ENCODE measurements at places on chromosomes 13 and 19. TPM values are rescaled to one million over a fixed set of nuclear protein-coding genes. Genes with fewer than 3 reads are reported as not detected.

- no peak for DNase-seq
Measured at GRCh38 chr13:21573920-21574712, 29.9 kb downstream of the MICU2 start.

DNA sequence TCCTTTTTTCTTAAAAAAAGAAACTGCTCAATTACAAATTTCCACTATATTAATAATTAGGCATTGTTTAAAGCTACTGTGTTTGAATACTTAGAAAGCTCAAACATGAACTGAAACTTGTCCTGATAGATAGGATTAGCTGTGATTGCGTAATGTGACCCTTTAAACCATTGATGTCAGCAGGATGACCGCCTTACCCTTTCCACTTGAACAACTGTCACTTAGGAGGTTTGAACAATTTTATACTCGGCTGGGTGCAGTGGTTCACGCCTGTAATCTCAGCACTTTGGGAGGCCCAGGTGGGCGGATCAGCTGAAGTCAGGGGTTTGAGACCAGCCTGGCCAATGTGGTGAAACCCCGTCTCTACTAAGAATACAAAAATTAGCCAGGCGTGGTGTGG is 2.9 kb downstream of the LAMP1 start:
- peak; percentile 19 for DNase-seq

The KANK2 gene
- total RNA-seq = 435 TPM

The ZNF208 gene
- 3.6 TPM for total RNA-seq

The CPB2 gene
- total RNA-seq = not detected

- DNase-seq = no peak
Measured at GRCh38 chr13:74573654-74574053, 439.4 kb upstream of the KLF12 start.

The CFD gene
- 18.8 TPM for total RNA-seq

The GIPC3 gene
- under 0.01 TPM for total RNA-seq

GRCh38 chr19:7850000-7850813 is 20.2 kb downstream of the EVI5L start:
- DNase-seq = no peak

GRCh38 chr13:19838865-19839275 is 24.6 kb downstream of the ZMYM5 start:
- peak; percentile 51 for DNase-seq

The CFAP97D2 gene
- total RNA-seq = not detected

DNA sequence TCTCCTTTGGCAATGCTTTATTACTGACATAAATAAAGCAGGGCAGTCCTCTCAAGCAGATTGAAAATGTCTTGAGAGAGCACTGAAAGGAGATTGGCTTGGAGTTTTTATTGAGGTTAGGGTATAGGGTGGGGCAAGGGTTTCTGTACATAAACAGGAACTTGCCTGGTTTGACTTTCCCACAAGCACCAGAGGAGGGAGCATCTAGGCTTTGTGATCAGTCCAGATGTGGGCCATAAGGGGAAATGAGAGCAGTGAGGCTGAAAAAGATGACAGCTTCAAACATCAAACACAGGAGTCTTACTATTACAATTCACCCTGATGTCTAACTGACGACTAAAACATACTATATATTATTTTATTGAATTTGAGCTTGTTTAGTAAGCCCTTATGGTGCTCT is 260.9 kb downstream of the MTUS2 start:
- no peak for DNase-seq

The ZNF497 gene
- total RNA-seq = 2.5 TPM

The ZNF563 gene
- total RNA-seq = 5.3 TPM

DNA sequence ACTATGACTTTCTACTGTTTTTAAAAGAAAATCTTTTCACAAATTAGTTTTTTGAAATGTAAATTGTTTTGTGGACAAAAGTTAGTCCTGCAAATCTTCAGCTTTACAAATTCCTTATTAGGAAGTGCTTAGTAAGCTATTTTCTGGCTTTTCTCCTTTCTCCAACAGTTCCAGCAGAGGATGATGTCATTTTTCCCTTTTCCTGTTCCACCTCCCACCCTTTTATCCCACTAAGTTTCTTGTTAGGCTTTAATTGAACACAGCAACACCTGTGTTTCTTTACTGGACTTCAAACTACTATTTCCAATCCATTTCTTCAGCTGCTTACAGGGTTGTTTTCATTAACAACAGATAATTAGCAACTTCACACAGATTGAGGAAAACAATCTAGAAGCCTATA is 389.2 kb downstream of the NDFIP2 start:
- peak; percentile 36 for DNase-seq

The CCDC169 gene
- 3.3 TPM for total RNA-seq

- DNase-seq = peak; percentile 11
Measured at GRCh38 chr13:70310396-70311119, 202.3 kb upstream of the KLHL1 start.

- DNase-seq = no peak
Measured at GRCh38 chr19:33471111-33471996, 50.2 kb downstream of the PEPD start.

GRCh38 chr19:41649827-41650226 is 23.0 kb upstream of the CEACAM4 start:
- no peak for DNase-seq

The ADGRE3 gene
- total RNA-seq = not detected

The FAM216B gene
- 0.26 TPM for total RNA-seq

DNA sequence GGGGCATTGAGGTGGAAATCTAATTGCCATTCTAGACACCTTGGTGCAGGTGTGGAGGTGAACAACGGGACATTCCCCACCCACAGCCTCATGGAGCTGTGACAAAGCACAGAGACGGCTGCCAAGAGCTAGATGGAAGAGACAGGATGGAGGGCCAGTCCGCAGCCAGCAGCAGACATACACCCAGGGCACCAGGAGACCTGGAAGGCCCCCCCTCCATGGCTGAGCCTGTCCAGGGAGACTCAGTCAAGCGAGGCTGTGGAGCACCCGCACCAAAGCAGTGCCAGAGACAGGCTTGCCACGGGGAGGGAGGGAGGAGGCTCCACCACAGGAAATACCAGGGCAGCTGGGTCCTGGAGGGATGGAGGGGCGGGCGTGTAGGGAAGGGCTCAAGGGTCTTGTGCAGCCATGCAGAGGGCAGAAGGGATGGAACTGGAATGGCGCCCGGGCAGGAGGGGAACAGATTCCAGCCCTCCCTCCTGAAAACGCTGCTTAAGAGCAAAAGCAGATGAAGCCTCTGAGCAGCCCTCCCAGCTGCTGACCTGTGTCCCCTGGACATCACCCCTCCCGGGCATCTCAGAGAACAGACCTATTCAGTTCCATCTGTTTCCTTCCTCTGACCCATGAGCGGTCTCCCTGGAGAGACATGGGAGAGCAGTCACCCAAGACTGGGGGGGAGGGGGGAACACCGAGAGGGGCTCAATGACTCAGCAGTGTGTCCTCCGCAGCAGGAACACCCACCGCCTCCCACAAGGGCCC is 14.4 kb downstream of the EPS15L1 start:
- peak; percentile 61 for DNase-seq

DNA sequence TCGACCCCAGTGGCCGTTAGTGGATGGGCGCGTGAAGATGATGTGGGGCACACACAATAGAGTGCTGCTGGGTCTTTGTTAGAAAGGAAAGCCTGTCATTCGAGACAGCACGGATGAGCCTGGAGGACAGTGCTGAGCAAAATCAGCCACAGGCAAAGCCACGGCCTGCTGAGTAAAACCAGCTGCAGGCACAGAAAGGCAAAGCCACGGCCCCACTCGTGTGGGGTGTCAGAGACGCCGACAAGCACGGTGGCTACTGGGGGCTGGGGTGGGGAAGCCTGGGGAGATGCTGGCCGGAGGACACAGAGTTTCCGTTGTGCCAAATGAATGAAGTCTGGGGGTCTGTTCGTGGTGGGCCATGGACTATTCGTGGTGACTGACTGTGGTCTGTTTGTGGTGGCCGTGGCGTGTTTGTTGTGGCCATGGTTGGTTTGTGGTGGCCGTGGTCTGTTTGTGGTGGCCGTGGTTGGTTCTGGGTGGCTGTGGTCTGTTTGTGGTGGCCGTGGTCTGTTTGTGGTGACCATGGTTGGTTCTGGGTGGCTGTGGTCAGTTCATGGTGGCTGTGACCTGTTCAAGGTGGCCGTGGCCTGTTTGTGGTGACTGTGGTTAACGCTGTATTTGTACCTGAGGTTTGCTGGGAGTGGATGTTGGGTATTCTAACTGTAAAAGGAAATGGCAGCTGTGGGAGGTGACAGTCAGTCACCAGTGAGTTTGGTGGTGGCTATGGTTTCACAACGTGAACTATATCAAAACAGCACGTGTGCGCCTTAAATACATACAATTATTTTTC is 36.3 kb downstream of the MCF2L start:
- no peak for DNase-seq

- DNase-seq = no peak
Measured at GRCh38 chr13:113669231-113669754, 2.3 kb downstream of the GRK1 start.

The FCER2 gene
- total RNA-seq = not detected

- DNase-seq = no peak
Measured at GRCh38 chr13:31418186-31418585, 218.4 kb downstream of the B3GLCT start.

GRCh38 chr13:55266644-55267043 is 1874.1 kb upstream of the PRR20A start:
- no peak for DNase-seq

DNA sequence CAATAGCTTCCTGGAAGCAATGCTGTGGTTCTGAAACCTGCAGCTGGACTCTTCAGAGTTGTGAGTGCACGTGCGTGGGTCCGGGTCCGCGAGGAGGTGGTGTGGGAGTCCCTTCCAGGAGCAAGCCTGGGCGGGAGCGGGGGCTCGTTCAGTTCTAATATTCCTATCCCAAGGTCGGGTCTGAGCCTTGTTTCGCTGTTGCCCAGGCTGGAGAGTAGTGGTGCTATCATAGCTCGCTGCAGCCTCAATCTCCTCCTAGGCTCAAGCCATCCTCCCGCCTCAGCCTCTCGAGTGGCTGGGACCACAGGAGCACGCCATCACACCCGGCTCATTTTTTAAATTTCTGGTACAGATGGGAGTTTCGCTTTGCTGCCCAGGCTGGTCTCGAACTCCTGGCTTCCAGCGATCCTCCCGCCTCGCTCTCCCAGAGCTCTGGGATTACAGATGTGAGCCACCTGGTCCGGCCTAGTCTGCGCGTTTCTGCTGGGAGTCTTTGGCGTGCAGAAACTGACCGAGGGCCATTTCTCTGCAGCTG is 625 bp downstream of the ZFP82 start:
- no peak for DNase-seq

GRCh38 chr19:2251106-2252054 is 2.3 kb downstream of the AMH start:
- DNase-seq = peak; percentile 25

The UQCRFS1 gene
- total RNA-seq = 34.0 TPM

GRCh38 chr13:20391597-20392452 is 133.8 kb downstream of the CRYL1 start:
- DNase-seq = no peak

GRCh38 chr13:47288546-47288945 is 391.7 kb upstream of the HTR2A start:
- no peak for DNase-seq

The ZNF835 gene
- 3.6 TPM for total RNA-seq

The ZNF606 gene
- 17.5 TPM for total RNA-seq

DNA sequence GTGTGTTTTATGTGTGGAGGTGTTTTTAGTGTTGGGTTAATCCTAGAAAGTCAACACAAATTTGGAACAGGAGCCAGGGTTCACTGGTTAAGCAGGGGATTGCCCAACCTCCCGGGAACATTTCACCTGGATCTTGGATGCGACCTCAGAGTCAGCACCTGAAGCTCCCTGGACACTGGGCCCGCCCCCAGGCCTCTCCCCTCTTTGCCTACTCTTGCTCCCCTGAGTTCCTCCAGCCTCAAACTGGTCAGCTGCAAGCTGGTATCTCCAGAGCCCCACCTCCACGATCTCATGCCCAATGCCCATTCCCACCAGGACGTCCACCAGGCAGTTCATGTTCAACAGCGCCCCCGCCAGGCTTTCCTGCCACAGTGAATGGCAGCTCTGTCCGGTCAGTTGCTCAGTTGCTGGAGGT is 9.7 kb downstream of the HSD17B14 start:
- no peak for DNase-seq

DNA sequence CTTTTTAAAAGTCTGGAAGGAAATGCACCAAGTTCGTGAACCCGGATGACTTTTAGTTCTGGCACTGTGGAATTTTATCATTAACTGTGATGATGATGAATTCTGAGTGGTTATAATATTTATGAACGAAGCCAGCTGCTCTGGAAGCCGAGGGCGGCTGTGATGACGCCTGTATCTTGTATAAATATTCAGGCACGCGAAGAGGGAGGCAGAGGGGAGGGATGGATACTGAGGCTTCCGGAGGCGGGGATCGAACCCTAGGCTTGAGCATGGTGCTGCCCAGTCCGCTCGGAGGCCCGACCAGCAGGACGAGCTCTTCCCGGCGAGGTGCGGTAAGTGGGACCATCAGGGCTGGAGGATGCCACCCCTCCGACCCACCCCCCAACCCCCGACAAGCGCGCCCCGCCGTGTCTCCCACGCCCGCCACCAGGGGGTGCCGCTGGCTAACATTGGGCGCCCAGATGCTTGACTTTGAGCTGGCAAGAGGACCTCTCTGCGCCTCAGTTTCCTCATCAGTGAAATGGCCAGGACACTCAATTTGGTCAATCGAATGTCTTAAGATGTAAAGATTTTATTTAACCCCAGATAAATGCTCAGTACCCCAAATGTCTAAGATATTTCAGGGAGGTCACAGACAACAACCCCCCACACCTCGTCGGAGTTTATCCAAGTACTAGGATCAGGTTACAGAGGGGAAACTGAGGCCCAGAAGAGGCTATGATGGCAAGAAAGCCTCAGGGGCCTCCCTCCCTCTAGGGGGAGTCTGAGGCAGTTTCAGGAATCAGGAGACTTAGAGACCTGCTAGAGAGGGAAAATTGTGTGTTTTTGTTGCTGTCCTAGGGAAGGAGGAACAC is 4.5 kb upstream of the RAB3A start:
- DNase-seq = peak; percentile 89

DNA sequence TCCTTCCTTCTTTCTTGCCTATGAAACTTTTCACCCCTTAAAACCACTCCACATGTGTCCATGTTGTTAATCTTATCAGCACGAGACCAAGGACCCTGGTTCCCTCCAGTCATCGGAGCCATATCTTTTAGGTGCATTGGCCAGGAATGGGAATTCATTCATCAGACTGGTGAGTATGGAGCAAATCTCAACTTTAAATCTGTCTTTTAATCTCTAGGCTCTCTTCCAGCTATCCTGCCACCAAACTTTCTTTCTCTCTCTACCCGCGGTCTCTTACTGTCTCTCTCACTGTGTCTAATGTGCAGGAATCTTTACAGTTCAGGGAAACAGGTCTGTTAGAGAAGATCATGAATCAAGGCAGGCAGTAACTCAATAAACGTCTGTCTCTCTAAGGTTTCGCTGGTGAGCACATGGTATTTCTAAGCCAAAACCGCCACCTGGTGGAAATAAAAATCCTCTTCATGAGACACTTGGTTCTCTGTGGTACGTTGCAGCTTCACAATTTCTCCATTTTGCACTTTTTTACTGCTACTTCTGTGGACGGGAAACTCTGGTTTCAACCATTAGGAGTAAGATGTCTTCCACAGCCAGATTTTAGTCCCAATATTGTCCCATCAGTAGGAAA is 16.1 kb downstream of the LGALS16 start:
- peak; percentile 48 for DNase-seq

DNA sequence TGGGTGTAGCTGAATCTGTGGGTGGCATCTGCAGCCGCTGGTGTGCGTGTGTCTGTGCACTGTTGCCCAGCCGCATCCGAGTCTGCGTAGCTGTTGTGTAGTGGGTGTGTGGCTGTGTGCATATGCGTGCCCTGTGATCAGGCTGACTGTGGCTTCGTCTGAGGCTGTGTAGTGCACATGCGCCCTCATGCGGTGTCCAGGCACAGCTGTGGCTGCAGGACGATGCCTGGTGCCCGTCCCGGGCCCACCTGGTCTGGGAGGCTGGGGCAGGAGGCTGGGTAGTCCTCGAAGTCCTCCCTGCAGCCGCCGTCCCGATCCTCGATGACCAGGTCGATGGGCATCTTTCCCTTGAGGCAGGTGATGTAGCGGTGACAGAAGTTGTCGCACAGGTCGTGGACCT is 4.9 kb downstream of the MEIS3 start:
- no peak for DNase-seq

The NOSIP gene
- 67.9 TPM for total RNA-seq

All from fibroblast of lung (primary cell).